ENCODE measurements at places on chromosomes 6 and 20.

GRCh38 chr20:15342991-15343523 lies 1005.6 kb upstream of the FLRT3 start:
- no peak for DNase-seq

GRCh38 chr6:14655201-14656061 lies 537.9 kb downstream of the CD83 start:
- DNase-seq: no peak

GRCh38 chr6:38270367-38270766 lies 369.4 kb downstream of the BTBD9 start:
- DNase-seq: no peak

GRCh38 chr20:36540551-36541211 lies 638 bp upstream of the MYL9 start:
- no peak for DNase-seq

GRCh38 chr6:27332692-27333641 lies 20.9 kb upstream of the POM121L2 start:
- peak; percentile 21 for DNase-seq

GRCh38 chr20:32507998-32508774 lies 76.9 kb downstream of the NOL4L start:
- no peak for DNase-seq

GRCh38 chr6:142805042-142805441 lies 139.9 kb downstream of the HIVEP2 start:
- no peak for DNase-seq

GRCh38 chr6:33954453-33954852 lies 150.7 kb upstream of the MLN start:
- DNase-seq: no peak

GRCh38 chr6:25882051-25882496 lies 8.0 kb upstream of the SLC17A3 start:
- no peak for DNase-seq

DNA sequence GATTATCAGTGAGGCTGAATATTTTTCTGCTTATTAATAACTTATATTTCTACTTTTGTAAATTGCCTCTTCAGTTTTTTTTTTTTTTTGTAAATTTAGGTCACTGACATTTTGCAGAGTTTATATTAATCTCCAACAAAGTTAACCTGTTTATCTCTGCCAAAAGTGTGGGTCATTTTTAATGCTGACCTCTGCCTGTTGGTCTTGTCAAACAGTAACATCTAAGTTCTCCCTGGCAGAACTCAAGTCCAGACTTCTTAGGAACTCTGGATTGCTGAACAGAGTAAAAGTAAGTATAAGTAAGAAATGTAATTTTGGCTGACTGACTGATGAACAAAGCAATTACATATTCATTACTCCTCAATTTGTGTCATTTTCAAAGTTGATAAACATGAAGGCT lies 83.9 kb downstream of the CD109 start:
- DNase-seq: no peak
